ENCODE measurements at places on chromosomes 4 and X. TPM values are rescaled to one million over a fixed set of nuclear protein-coding genes. Genes with fewer than 3 reads are reported as not detected.

The KANTR gene
- total RNA-seq, result 6.6 TPM

The NPNT gene
- total RNA-seq, result 2.7 TPM

The EDA2R gene
- 4.2 TPM for total RNA-seq

The CSAG1 gene
- not detected for total RNA-seq

DNA sequence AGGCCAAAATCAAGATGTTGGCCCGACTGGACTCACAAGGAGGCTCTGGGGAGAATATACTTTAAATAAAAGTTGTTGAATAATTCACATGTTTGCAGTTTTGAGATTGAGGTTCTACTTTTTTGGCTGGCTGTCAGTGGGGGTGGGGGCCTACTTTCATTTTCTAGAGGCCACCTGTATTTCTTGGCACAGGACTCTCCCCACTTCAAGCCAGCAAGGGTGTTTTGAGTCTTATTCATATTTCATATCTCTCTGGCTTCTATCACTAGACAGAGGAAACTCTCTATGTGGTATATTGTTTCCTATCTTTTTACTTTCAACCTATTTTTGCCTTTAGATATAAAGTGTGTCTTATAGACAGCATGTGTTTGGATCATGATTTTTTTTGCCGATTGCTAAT, 266.4 kb downstream of the PRR32 start:
- no peak for DNase-seq
- no peaks in the 10 kb centered on the region for H3K36me3 ChIP-seq
- H3K27ac ChIP-seq, result no peak overlapping the region

DNA sequence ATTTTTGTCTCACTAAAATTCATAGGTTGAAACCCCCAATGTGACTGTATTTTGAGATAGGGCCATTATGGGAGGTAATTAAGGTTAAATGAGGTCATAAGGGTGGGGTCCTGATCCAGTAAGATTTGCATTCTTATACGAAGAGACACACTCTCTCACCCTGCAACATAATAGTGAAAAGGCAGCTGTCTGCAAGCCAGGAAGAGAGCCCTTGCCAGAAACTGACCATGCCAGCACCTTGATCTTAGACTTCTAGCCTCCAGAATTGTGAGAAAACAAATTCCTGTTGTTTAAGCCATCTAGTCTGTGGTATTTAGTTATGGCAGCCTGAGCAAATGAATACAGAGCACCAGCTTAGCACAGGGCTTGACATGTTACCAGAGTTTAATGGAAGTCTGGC, 17.5 kb upstream of the IGSF1 start:
- no peak for DNase-seq
- no peaks in the 10 kb centered on the region for H3K36me3 ChIP-seq
- no peak overlapping the region for H3K4me3 ChIP-seq
- peaks cover 18% of the 10 kb centered on the region for H3K4me1 ChIP-seq
- no peak overlapping the region for H3K27ac ChIP-seq
